ENCODE measurements at places on chromosomes 13 and 19.

- peak; percentile 73 for DNase-seq
Observed at GRCh38 chr13:93151277-93151676, 75.3 kb upstream of the GPC6 start.

DNA sequence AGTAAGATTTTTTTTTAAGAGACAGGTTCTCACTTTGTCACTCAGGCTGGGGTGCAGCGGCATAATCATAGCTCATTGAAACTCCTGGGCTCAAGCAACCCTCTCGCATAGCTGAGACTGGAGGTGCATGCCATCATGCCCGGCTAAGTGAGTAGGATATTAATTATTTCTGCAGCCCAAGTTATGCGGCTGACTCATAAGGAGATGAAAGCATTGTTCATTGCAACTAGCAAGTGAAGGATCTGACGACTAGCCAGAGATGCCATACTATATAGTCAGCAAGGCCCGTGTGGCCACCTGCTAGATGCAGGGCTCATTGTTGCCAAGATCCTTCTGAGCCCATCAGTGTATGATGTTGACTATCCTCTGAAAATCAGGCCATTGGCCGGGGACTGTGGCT is 45.2 kb downstream of the ABCC4 start:
- peak; percentile 98 for DNase-seq

- DNase-seq = peak; percentile 45
Observed at GRCh38 chr19:4064496-4065260, 2.0 kb downstream of the ZBTB7A start.

DNA sequence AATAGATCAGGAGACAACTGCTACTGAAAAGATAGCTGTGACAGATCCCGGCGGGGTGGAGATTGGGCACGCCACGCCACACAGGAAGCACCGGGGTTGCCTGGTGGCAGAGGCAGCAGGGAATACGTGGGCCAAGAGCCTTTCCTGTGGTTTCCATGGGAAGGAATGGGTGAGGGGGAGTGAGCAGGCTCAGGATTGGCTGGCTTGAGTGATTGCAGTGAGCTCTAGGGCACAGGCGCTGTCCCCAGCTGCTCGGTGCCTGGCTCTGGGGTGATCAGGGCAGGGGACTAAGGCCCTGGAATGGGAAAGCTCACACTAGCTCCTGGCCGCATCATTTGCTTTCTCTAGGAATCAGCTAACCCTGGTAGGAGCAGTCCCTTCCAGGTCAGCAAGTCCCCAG is 166.1 kb downstream of the USP12 start:
- DNase-seq = no peak

DNA sequence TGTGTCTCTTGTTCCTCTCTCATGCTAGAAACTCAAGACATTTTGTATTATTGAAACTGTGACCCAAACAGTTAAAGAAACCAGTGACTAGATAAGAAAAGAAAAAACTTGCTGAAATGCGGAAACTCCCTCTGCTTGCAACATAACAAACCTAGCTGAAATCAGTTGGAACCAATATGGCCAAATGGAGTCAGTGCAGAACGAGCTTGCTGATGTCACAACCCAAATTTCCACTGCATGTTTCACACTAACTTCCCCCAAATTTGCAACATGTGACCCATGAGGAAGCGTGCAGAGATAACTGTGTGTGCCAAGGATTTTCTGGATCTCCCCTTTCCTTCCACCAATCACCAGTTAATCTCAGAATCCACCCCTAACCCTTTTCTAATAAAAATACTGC is 208.0 kb downstream of the DLEU7 start:
- DNase-seq = peak; percentile 27

GRCh38 chr13:111911121-111911720 is 155.7 kb upstream of the SOX1 start:
- no peak for DNase-seq

DNA sequence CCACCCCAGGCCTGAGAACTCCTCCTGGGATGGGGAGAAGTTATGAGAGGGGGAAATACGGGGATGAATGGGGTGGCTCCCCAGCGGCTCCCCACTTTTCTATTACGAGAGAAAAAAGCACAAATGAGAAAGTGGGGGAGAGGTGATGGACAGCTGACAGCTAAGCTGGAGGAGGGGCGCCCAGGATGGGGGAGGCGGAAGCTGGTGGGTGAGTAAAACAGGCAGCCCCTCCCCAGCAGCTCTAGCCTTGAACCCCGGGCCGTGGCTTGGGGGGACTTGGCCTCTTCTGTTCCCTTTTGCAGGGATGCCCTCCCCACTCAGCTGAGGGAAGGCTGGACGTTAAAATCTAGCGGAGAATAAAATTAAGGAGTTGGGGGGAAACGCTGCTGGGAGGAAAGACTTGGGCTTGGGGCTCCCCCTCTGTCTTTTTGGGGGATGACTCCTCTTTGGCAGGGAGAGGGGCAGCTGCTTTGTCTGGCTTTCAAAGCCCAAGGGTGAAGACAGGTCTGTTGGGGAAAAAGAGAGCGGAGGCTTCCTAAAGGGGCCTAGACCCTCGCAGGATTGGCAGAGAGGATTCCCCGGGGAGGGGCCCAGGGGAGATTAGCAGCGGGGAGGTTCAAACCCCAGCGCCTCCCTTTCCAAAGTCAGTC is 1.4 kb upstream of the SAMD1 start:
- no peak for DNase-seq

DNA sequence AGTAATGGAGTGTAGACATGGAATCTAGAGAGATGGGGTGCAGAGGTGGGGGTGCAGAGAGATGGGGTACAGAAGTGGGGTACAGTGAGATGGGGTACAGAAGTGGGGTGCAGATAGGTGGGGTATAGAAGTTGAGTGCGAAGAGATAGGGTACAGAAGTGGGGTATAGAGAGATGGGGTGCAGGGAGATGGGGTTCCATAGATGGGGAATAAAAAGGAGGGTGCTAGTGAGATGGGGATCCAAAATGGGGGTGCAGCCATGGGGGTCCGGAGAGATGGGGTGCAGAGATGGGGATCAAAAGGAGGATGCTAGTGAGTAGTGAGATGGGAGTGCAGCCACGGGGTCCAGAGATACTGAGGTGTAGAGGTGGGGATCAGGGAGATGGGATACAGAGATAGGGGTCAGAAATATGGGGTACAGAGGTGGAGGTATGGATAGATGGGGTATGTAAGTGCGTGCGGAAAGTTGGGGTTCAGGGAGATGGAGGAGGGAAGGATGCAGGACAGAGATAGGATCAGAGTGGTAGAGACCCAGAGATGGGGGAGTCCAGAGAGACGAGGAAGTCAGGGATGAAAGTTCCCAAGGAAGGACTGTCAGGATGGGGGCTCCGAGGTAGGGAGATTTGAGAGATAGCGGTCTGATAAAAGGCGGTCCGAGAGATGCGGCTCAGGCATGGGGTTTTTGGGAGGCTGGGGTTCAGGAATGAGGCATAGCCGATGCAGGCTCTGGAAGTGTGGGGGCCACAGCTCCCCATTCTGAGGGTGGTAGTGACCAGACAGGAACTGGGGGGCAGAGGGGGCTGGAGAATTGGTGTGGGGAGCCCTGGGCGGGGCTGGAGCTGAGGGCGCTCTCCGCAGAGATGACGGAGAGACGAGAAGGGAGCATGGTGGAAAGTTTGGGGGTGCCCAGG is 3.4 kb downstream of the PALM3 start:
- no peak for DNase-seq

DNA sequence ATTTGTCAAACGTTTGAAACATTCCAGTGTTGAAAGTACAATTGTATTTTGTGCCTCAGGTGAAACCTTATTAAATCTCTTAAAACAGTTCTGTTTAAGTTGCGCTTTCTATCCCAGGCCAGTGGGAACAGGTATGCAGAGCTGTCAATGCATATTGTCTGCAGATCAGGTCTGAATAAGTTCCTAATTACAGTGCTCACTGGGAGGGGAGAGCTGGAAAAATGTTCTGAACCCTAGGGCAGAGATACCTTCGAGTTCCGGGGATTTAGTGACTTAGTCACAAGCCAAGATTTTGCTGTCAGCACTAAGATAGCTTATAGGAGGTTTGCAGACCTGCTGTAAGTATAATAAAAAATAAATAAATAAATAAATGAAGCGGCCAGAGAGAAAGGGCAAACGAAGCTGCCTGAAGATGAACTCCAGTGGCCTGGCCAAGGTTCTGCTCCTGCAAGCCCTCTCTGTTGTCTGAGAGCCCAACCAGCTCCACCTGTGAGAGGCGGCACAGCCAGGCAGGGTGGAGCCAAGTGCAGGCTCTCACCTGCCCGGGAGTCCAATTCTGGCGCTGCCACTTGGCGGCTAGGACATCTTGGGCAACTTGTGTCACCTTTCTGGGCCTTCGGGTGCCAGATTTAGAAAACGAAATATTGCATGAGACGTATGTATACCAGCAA is 97.9 kb upstream of the SLC7A1 start:
- DNase-seq = no peak

DNA sequence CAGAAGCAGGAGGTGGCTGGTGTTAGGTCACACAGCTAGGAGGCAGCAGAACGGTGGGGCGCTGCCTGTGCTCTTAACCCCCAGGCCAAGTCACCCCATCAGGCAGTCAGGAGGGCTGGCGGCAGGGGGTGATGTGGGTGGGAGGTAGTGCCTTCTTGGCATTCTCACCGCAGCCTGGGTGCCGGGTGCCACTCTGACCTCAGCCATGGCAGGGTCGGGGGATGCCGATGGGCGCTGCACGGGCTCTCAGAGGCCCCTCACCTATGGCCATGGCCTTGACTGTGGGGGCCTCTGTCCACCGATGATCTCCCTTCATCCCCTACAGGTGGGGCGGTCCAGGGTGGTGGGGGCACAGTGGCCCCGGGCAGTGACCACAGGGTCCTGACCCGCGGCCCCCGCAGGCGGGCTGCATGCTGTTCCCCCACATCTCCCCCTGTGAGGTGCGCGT is 5.6 kb downstream of the PTOV1 start:
- DNase-seq = no peak

Data from NCI-H226 (cell line).